ENCODE measurements at places on chromosomes 6 and 20.

DNA sequence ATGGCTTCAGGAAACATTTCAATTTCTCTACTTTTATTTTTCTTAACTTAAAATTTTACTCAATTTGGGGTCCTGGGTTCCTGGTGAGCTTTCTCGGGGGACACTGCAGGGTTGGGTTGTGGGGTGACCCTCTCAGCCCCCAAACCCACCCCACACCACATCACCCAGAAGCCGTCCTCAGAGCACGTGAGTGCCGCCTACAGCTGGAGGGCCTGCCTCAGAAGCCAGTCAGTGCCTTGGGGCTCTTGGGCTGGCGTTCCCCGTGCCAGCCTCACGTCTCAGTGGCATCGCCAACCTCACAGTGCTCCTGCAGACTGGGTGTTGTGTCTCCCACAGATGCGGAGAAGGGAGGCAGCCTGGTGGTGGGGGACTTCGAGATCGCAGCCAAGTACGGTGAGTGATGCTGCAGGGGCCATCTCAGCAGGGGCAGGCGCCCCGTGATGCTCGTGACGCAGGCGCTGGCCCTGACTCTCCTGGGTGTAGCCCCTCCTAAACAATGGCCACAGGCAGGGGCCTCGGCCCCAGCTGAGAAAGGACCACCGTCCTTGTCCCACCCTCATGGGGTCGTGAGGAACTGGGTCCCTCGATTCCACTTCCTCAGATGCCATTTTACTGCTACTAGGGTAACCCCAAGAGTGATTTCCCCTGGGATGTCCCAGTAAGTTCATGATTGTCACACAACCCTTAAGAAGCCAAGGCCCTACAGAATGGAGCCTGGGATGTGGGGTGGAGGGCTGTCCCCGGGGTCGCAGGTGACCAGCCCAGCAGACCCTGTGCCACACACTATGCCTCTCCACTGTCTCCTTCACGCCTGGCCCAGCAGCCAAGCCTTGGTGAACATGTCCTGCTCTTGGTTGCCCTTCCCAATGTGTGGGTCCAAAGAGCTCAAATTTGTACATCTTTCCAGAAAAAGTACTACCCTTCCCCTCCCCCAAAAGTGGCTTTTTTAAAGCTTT is 23.8 kb upstream of the PYGB start:
- no peak for DNase-seq

DNA sequence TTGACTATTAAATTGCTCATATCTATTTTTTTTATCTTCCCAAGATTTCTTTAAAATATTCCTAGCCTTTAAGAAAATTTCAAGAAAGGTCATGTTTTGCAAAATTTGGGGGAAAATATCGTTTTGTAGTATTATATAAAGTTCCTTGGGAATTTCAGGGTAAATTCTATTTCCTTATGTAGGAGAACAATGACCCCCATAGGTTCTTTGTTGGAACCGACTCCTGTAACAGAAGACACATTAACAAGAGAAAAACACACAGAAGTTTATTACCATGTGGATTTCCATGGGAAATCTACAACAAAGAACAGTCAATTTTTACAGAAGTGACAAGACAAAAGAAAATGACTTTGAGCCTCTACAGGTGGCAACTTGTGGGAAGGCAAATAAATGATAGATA is 68.1 kb downstream of the ADGB start:
- no peak for DNase-seq

DNA sequence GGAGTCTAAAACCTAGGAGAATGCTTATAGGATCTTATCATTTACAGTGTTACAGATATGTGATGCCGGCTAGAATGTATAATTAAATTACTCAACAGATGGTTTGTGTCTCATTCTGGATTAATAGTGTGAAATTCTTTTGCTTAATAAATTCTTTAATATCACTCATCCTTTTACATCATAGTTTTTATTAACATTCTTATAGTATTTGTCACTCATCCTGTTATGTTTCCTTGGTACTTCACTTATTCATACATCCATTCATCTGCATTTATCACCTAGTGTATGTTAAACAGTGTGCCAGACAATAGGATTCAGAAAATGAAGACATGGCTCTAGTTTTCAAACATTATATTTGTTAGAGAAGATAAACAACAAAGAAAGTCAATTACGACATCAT is 468.7 kb downstream of the FRK start:
- DNase-seq: no peak

DNA sequence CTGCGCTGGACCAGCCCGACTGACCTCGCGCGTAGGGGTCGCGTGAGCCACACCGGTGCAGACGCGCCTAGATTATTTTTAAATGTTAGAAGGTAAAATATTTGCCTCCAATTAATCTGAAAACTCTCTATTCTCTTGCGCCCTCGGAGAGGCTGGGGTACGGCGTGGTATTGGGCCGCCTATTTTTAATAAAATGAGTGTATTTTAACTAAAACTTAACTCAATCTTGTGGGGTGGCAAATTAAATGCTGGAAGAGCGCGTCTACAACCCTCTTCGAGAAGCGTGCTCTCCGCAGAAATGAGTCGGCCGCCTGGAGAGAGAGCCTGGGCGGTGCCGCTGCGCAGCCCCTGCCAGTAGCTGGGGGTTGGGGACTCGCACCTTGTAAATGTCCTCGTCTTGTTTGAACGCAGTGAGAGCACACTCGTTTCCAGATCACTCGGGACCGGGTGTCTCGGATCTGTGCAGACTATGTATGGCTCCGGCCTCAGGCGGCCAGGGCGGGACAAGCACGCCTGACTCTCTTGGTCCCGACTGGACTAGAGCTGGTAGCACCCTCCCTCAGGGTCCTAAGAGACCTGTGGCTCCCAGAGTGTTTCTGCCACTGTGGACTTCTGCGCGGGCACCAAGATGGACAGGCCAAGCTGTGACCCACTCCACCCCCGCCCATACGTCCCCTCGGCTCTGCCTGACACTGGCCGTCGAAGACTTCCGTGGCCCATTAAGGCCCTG is 2.0 kb upstream of the MAFB start:
- DNase-seq: no peak

DNA sequence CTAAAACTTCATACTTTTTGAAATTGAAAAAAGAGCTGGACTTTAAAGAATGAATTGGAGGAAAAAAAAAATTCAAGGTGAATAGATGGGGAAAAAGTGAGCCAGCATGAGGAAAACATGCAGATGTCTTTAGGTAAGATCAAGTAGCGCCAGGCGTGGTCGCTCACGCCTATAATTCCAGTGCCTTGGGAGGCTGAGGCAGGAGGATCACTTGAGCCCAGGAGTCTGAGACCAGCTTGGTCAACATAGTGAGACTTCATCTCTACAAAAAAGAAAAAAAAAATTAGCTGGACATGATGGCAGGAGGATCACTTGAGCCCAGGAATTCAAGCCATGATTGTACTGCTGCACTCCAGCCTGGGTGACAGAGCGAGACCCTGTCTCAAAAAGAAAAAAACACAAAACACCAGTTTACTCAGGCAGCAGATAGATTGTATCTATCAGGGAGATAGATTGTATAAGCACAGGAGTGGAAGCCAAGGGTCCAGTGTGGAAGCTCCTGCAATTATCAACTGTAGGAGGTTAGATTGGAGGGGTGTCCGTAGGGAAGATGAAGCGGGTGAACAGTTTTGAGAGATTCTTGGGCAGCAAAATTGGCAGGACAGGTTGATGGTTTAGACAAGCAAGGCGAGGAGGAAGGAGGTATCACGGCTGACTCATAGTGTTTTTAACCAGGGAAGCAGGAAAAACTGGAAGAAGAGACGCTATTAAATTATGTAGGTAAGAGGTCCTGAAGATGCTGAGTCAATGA is 97.6 kb upstream of the ZNF217 start:
- DNase-seq: no peak

DNA sequence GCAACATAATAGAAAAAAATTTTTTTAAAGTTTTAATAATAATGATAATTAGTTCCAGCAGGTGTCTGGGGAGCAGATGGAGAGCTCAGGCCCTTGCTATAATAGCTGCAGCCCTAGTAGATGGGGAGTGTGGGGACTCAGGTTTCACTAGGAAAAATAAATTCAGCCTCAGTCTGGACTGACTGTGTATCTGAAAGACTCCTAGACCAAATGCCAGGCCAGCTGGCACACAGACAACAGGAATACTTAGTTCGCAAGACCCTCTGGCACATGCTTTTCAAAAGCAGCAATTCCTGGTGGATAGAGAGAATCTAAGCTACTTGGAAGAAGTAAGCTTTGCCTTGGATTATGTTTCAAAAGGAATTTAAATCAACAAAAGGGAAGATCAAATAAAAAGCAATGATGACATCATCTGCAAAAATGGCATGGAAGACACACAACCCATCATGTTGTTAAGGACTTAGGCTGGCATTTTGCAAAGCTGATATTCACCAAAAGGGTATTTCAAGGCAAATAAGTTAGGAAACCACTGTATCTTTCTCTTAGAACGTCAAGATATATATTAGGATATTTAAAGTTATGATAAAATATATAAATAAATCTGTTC is 107.8 kb downstream of the RNGTT start:
- no peak for DNase-seq

DNA sequence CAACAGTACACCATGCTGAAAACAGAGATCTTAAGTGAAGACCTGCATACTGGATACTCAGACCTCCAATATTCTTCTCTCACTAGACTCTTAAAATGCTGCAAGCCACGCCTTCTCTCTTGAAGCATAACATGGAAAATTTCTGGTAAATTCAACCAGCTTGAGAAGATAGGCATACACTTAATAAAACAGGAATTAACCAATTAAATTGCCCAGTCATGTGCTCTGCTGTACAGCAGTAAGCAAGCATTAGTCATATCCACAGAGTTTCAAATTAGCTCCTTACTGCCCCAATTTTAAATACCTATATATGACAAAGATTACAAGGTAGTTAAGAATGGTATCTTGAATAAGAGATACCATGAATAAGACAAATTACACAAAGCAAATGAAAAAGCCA is 53.8 kb downstream of the C6orf58 start:
- DNase-seq: no peak

DNA sequence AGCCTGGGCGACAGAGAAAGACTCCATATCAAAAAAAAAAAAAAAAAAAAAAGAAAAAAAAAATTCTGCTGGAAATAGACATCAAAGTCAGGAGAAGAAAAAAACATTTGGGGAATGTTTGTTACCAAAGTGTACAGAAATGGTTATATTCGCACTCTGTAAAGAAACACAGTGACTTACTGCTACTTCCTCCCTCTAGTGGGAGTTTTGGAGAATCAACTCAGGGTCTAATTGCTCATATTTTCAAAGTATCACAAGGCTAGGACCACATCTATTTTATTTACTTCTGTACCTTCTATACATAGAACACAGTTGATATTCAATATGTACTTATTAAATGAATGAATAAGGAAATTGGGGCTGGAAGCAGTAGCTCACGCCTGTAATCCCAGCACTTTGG is 24.4 kb downstream of the ARG1 start:
- peak; percentile 38 for DNase-seq

DNA sequence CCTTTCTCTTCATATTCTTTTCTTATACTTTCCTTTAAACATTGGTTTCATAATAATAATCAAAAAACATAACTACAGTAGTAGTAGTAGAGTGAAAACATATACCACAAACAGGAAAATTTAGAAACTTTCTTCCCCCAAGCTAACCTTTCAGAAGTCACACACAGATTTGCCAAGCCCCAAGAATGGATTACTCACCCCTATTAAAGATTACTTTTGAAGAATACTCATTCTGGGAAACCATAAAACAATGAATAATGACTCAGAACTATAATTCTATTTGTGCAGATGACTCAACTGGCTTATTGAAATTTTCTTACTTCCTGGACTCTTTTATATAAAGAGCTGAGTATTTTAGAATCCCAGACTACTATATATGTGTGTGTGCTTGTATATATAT is 119.4 kb upstream of the GJE1 start:
- DNase-seq: no peak

DNA sequence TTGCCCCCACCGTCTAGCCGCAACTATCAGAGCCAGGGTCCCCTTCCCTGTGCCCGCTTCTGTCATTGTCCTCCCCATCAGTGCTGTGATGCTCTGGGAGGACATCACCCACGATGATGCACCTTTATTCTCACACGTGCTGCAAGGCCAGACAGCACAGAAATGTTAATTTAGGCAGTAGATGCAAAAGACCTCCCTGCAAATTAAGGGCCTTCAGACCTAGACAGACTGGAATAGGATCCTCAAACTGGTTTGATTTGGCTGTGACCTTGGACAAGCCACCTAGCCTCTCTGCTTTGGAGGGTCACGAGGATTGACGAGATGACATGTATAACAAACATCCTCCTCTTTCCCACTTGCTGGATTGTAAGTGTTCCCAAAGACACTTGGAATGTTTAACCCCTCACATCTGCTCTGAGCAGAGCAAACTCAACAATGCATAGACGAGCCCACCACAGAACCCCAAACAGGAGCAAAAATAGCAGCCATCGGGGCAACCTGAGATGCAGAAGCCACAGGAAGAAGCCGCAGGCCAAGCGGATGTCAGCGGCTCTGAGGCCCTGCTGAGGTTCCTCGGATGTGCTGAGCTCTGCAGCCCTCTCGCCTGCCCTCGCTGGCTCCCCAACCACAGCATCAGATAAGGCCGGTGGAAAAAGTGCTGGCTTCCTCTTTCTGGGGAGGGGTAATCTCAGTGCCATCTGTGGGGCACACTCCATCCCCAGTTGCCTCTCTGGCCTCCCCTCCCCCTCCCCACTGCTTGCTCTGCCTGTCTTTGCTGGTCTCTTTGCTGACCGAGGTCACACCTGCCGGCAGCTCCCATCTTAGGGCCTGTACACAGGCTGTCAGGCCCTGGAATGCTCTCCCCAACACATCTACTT is 35.3 kb downstream of the TOX2 start:
- peak; percentile 85 for DNase-seq

GRCh38 chr20:63333241-63333836 is 27.8 kb downstream of the CHRNA4 start:
- DNase-seq: no peak

DNA sequence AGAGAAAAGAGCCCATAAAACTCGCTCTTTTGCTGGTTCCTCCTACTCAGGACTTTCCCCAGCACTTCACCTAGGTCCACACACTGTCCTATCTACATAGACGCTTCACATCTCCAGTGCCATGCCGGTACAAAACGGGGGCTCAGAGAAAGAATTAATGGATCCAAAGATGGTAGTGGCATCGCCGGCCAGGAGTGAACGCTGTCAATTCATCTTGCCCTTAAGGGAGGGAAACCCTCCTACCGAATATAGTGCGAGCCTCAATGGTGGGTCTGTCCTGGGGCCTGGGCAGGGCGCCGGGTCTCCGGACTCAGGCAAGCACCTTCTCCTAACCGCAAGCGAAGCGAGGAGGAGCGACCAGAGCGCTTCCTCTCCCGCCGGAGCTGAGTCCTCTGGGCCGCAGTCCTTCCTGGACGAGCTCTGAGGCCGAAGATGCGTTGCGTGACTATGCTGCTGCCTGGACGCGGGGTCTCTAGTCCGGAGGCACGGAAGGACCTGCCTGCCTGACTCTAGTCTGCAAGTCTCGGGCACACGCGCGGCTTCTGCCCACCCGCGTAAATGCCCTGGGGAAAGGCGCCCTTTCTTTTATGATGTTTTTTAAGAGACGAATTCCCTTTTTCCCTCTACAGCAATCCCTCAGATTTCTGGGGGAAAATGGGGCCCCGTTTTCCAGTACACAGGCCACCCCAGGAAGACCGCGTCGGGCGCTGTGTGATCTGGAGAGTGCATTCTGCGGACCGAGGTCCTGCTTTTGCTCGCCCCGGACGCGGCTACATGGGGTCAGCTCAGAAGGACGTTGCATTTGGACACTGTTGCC is 100.1 kb upstream of the PRDM1 start:
- no peak for DNase-seq

Data from hematopoietic multipotent progenitor cell treated with erythropoietin and hydrocortisone succinate and interleukin-3 and kit ligand, for 6 days (in vitro differentiated cells).